ENCODE measurements at places on chromosomes 4 and X.

- no peak for DNase-seq
These were observed 10.5 kb downstream of the SLC16A2 start for GRCh38 chrX:74431797-74432196.

DNA sequence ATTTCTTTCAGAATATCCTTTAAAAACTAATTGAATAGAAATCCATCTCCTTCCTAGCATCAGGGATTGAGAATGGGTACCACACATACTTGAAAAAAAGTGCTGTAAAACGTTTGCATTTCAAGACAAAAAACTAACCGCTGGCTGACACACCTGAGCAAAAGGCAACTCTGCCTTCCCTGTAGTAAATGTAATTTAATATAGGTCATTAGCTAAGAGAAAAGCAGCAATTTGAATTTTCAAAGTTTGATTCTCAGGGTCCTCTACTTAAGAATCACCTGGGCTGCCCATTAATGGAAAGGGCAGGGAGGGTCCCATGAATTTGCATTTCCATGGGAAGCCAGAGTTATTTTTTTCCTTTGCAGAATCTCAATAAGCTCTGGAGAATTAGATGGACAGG lies 40.5 kb upstream of the SPP1 start:
- DNase-seq = no peak

DNA sequence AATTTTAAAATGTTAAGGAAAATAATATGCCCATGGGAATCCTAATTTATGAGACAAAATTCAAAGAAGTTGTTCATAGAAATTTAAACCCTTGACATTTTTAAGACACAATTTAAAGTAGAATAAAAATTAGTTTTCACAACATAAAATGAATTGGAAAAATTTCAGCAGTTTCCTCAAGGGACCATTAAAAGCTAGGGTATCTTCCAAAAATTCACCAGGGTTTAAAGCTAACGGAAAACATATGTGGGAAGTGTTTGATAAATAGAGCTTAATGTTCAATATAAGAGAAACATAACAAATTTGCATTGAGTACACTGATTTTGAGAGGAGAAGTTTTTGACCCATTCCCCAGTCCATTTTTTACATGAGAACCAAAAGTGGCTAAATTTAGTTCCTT lies 228.9 kb upstream of the TTC29 start:
- no peak for DNase-seq

GRCh38 chr4:99436976-99437722 lies 2.0 kb upstream of the ADH7 start:
- DNase-seq = no peak

- no peak for DNase-seq
These were observed 378.3 kb upstream of the FMR1 start for GRCh38 chrX:147533426-147533825.

DNA sequence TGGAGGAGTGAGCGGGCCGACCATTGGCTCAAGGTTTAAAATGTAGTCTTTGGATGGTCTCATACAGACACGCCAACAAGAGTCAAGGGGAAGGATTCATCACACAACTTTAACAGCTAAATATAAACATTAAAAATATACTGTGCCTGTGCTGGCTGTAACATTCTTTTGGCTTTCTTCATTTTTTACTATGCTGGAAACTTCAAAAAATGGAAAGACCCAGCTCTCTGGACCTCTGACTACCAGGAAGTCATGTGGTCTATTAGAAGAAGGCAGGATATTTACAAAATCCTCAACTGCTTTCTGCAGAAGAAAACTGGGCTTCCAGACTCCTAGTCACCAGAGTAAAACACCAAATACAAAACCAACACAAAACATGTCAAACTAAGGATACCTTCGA lies 49.8 kb upstream of the KLF3 start:
- no peak for DNase-seq

- no peak for DNase-seq
These were observed 1004.7 kb upstream of the LCORL start for GRCh38 chr4:19026281-19026680.

- DNase-seq = peak; percentile 36
These were observed 16.2 kb upstream of the ZCCHC12 start for GRCh38 chrX:118807151-118808017.

All from NCI-H1436 treated with DMSO at 0.1 percent for 48 hours (cell line).